Stimulated activated CD8-positive, alpha-beta memory T cell treated with anti-CD3 and anti-CD28 coated beads, Interleukin-7, amount 100 ng/mL, for 4 hours (primary cell): ENCODE measurements at places on chromosomes 11 and 22.

GRCh38 chr22:26883393-26883792, 226.0 kb downstream of the MIAT start:
- DNase-seq, result no peak

DNA sequence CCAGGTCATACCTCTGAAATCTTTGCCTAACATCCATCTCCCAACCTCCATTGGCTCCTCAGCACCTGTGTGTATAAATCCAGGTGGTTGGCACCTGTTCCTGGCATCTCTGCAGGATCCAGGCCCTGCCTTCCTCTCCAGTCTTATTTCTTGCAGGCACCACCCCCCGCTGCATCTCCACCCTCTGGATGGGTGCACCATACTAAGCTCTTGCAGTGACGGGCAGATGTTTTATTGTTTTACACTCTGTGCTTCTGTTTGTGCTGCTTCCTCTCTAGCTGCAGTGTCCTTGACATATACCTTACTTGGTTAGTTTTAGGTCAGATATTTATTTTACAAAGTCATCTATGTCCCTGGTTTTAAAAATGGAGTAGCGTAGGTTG, 102.6 kb downstream of the TBC1D22A start:
- no peak for DNase-seq

- DNase-seq, result no peak
Observed at GRCh38 chr11:65034423-65034822, 6.6 kb upstream of the SAC3D1 start.

GRCh38 chr11:16346975-16347374, 9.4 kb downstream of the SOX6 start:
- DNase-seq, result no peak

- DNase-seq, result no peak
Observed at GRCh38 chr22:48896766-48897644, 930.7 kb downstream of the BRD1 start.
